ENCODE measurements at places on chromosomes 6 and 20.

- DNase-seq, result no peak
Observed at GRCh38 chr6:144659202-144660182, 374.4 kb downstream of the UTRN start.

- no peak for DNase-seq
Observed at GRCh38 chr20:2123720-2124119, 22.1 kb downstream of the STK35 start.

DNA sequence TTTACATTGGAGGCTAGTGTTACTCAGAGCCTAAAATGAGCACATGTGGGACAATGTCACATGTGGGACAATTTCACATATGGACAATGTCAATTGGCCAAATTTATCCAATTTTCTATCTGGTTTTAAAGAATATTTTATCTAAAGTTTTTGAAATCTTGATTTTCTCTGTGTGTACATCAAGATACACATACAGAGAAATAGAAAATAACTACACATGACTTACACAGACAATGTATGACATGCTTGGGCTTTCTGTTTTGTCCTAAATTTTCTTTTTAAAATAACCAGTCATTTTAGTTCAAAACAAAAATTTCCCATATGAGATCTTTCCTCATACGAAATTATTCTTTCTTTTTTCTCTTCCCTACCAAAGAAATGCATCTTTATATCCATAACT lies 24.6 kb downstream of the GGTLC1 start:
- DNase-seq, result no peak

DNA sequence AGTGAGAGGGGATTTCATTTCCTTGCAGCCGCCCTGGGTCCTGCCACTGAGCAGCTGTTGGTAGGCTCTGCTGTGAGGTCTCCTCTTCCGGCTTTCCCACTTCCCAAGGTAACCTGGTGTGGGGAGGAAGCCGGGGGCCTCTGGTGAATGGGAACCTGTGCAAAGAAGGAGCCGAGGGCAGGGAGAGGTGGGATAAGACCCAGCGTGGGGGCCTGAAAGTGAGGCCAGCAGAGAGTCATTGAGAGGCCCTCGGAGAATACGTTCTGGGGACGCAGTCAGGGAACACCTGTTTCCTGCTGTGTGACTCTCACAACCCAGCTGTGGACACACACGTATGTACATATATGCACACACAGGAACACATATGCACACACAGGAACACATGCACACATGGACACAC lies 100.7 kb downstream of the CDH26 start:
- no peak for DNase-seq

All from NCI-H2081 treated with DMSO at 0.1 percent for 48 hours (cell line).